Renal pelvis (tissue), 12 donors: ENCODE measurements at places on chromosomes 2 and 18. TPM values are rescaled to one million over a fixed set of nuclear protein-coding genes. Genes with fewer than 3 reads are reported as not detected.

ITM2C gene
- polyA plus RNA-seq: 1,059 TPM

TTLL4 gene
- polyA plus RNA-seq: 30.6 TPM

MARS2 gene
- polyA plus RNA-seq: 7.6 TPM

ACMSD gene
- 49.0 TPM for polyA plus RNA-seq

SOCS6 gene
- 27.5 TPM for polyA plus RNA-seq

FEV gene
- not detected for polyA plus RNA-seq

GREB1 gene
- 16.2 TPM for polyA plus RNA-seq

DNA sequence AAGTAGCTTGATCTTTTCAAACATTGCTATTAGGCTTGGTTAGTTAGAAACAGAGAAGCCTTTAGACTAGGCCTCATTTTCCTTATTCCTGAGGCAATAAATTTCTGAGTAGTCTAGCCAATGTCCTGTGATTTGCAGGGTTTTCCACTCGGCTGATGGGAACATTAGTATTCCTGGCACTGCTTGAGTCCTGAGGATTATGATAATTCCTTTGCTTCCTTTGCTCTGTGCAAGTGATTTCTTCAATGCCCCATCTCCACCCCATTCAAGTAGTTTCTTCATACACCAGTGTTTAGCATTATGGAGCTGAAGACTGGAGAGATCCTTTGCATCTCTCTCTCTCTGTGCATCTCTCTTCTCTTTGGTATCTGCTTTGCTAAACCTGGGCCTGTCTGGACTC, 14.3 kb upstream of the SLC4A10 start:
- no peak for DNase-seq

GRCh38 chr2:198928026-198928425, 529.7 kb downstream of the SATB2 start:
- no peak for DNase-seq

DNA sequence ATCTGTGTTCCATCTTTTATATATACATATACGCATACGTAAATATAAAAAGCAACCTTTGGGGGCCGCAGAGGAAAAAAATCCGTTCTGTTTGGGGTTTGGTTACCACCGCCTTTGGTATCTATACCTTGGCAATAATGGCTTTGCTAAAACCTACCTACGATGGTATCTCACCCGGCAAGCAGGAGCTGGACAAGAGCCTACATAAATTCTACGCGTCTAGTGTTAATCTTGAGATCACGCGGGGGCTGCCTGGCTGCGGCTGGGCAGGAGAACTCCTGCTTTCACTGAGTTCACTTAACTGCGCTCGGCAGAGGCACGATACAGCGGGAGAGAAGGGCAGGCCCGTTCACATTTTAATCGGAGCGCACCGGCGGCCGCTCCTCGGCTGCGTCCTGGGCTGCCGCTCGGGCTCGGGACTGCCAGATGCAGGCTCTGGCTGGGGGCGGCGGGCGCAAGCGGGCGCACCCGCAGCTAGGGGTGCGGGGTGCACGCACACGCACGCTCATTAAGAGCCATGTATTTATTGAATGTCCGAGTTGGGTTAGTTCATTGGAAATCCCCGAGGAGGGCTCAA, 1.7 kb upstream of the POU3F3 start:
- DNase-seq: no peak

- no peak for DNase-seq
Observed at GRCh38 chr18:67402543-67402942, 114.0 kb downstream of the DSEL start.

DNA sequence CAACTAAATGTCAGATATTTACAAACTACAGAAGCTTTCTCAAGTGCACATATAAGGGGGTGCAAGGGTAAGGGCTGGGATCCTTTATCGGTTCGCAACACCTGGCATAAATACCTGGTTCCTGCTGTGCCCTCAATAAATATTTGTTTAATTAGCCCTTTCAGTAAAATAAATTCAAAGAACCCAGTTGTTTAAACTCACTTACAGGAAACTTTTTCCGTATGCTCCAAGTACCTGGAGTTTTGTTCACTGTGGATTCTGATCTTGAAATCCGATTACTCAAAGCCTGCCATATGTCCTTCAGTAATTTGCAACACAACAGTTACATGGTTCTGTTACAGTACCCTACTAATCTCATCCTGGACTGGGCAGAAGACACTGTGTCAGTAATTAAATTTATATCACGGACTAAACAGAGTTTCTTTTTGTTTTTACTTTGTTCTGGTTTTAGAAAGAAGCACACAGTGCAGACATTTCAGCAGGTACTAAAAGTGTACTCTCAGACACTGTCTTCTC, 36.9 kb downstream of the TBC1D8 start:
- no peak for DNase-seq

DNA sequence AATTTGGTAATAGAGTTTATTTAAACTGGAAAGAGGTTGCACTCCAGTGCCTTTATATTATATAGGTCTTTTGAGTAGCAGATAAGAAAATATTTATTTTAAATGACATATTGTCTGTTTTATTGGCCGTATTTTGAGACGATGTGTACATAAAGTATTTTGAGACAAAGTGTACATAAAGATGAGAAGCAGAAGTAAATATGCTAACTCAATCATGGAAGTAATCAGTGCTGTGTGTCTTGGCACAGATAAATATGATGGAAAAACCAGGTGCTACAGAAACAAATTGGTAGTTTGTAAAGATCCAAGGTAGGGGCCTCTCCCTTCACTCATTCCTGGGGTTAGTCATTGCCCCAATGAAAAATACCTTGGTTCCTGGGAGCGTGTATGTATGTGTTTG, 382.9 kb downstream of the DSEL start:
- DNase-seq: no peak

DNA sequence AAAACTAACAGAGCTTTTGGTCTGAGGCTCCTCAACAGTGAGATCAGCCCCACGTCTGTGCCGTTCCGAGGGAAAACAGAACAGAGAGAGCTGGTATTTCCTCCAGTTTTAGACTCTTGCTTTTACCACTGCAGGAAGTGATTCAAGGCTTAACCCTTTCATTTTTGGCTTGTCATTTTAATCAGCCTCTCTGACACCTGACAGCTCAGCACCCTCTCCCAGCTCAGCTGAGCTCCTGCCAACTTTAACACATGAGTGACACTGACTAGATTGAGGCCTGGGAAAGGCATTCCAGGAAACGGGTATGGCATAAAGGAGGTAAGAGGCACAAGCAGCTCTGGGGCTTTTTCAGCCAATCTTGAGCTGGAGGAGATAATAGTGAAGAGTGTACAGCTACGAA, 239.4 kb upstream of the SKOR2 start:
- DNase-seq: no peak

GRCh38 chr18:65601775-65602174, 149.0 kb upstream of the CDH7 start:
- DNase-seq: no peak

DNA sequence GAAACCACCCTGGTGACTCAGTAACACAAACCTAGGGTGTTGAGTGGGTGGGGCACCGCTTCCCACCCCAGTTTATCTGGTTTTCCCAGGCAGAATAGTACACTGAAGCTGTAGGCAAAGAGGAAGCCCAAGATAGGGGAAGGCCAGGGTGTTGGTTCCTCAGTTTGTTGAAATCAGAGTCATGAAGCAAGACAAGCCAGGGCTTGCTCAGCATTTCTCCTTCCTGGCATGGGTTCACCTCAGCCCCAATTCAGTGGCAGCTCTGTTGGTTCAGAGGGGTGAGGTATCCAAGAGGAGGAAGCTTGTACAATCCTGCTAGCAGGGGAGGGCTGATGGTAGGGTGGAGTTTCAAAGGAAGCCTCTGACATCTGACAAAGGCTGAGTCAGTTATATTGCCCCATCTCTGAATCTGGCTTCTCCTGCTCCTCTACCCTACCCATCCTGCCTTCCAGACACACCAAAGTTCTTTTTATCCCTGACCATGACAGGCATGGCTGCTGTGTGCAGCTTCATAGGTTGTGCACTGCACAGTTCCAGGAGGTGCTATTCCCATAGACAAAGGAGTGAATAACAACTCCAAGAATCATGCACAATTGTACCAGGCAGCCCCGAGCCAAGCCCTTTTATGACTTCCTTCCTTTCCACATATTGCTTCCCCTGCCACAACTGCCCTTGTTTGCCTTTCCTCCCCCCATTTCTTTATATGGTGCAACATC, 24.9 kb upstream of the RAB10 start:
- DNase-seq: no peak
